ENCODE measurements at places on chromosomes 3 and 15.
A peak's percentile ranks its signal among the peaks of the same experiment; 100 is the strongest.

DNA sequence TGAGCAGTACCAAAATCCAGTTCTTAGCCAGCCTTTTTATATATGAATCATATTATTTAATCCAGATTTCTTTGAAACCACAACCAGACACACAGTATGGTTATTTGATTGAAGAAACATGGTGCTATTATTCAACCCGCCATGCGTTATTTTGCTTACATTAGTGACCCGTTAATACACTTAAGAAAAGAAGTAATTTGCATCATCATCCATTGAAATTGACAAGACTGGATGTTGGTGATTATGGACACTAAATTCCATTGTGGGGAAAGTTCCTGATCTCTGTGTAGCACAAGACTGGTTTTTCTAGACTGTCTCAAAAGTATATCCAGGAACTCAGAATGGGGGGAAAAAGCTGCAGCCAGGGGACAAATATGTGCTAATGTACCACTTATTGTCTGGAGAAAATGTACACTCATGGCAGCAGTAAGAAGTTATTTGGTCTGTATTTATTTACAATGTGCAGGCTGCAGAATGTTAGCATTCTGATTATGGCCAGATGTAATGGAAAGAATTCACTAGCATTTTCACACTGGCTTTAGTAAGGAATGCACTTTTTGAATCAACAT lies 80.3 kb downstream of the FILIP1L start:
- DNase-seq: no peak

DNA sequence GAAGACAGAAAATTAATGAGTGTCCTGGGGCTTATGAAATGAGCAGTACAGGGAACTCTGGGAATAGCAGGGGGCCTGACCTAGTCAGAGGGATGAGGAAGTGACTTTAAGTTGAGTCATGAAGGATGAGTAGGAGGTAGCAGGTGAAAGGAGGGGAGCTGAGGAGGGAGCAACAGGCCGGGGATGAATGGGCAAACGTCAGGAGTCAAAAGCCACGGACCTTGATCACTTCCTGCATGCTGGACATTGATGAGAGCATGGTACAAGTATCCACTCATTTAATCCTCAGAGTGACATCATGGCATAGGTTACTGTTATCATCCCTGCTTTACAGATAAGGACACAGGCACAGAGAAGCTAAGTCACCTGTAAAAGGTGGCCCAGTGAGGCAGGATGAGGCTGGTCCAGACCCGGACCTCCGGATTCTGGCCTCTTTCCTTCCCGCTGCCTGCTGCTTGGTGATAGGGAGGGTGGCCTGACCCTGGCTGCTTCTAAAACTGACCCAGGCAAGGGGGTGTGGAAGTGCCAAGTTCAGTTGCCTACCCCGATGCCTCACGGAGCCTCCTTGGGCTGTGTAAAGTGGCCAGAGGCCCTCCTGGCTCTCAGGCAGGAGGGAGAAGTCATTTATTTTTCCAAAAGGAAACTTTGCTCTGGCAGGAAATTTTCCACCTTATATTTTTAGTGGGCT lies 7.6 kb downstream of the CORO2B start:
- peak; percentile 59 for DNase-seq

DNA sequence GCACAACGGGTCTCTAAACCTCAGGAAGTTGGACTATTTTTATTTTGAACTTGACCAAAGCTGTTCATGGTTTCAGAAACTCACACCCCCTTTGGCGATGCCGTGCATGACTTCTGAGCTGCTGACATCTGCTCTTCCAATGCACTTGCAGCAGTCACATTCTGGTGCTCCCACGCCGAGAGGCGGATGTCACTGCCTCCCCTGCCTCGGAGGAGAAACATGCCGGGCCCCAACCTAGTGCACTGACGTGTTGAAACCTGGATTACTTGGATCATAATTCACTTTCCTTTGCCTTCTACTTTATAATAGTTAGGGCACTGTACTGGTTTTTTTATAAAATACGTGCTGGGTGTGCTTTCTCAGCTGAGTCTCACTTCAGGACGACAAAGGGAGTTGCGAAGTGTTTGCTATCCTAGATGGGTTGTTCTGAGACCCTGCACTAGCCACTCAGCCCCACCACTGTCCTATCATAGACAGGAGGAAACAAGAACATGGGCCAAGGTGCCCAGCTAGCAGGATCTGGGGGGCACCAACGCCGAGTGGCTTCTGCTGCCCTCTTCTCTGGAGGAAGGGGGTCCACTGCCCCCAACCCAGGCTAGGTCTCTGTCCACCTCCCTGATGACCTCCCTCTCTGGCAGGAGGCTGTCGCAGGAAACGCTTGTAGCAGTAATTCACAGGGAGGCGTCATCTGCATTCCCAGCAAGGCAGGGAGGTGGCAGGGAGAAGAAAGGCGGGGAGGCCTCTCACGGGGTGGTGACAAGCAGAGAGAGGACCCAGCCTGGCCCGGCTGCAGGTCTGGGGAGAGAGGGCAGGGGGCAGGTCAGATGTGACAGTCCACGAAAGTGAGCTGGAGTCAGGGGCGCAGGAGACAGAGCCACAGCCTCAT lies 158.8 kb upstream of the IQSEC1 start:
- no peak for DNase-seq

- DNase-seq: no peak
Measured at GRCh38 chr15:62128916-62129315, 36.2 kb downstream of the C2CD4B start.

GRCh38 chr3:151871639-151872468 lies 1.6 kb upstream of the SUCNR1 start:
- DNase-seq: no peak

- no peak for DNase-seq
Measured at GRCh38 chr3:72595376-72595775, 252.9 kb downstream of the SHQ1 start.

GRCh38 chr3:190697502-190697830 lies 165.0 kb downstream of the GMNC start:
- no peak for DNase-seq

- DNase-seq: no peak
Measured at GRCh38 chr3:171815973-171816595, 5.8 kb upstream of the PLD1 start.

DNA sequence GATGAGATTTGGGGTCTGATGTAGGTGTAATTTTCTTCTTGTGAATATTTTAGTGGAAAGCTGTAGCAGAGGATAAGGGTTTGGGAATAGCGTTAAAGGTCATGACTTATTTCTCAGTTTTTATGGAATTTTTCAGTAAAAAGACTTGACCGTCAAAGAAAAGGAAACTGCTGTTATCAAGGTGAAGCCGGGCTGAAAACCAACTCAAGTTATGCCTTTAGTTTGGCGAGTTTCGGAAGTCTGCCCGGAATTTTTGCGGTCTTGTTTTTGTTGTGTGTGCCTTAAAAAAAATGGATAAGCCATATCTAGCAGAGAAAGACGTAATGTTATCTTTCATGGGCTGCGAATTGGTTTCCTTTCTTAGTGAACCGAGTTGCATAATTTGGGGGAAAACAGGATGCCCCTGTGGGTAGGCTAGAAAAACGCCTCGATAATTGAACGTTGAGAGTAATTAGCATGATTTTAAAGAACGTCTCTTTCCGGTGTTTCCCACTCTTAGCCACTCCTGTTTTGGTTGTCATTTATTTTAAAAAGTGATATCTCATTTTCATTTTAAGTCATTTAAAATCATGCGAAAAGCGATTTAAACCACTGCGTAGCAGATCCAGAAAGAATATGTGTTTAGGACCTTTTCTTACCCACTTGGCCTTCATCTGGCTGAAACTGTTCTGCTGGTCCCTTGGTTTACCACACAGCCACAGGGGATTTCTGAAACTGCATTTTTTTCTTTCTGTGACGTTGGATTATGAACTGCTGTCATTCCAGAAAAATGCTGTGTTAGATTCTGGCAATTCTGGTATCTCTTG lies 1.1 kb downstream of the NFKBIZ start:
- no peak for DNase-seq

DNA sequence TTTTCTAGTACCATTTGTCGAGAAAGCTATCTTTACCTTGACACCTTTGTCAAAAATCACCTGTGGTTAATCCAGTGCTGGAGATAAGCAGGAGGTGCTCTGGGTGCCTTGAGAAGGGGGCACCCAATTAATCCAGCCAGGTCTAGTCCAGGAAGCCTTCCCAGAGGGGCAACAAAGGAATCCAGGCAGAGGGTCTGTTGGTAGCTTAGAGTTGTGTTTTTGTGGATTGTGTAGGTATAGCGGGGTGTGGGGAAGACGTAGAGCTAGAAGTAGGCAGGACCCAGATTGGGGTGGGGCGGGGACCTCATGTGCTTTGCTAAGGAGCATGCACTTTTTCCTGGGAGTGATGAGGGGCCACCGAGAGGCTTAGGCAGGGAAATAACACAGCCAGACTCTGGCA lies 6.0 kb upstream of the PIGZ start:
- DNase-seq: no peak

DNA sequence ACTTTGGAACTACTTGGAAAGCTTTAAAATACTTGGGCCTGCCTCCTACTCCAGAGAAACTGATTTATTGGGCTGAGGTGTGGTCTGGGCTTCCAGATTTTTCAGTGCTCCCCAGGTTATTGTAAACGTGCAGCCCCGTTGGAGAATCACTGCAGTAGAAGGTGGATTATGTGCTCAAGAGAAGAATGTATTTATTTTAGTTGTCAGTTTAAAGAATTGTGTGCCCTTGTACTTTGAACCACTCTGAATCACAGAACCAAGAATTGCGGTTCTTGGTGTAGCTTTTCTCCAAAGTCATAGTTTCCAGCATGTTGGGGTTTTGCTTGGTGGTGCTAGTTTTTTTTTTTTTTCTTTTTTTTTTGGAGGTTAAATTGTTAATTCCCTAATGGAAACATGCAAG lies 1.6 kb downstream of the TATDN2 start:
- no peak for DNase-seq

DNA sequence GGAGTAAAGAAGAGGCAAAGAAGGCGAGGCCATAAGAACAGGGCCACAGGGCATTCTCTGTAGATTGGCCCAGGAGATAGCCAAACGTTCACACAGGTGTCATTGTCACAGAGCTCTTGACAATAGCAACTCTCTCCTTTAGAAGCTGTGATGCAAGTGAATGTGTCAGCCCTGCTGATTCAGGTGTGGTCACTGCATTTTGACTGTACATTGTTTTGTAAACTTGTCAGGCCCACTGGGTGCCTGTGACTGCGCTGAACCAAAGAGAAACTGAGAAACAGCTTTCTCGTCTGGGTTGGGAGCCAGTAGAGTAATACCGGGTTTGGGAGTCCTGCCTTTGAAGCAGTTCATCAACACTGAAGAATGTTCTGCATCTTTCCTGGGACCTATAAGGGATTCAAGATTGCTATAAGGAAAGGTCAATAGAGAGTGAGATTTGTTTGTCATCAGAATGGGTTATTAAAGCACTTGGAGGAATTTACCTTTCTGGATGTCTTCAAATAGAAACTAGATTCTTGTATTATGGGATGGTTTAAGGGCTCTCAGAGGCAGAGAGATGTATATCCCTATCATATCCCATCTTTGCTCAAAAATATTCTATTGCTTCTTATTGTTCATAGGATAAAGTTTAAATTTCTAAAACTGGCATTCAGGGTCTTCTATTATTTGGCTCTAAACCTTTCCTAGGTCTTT lies 45.4 kb downstream of the TMEM45A start:
- DNase-seq: no peak

All from posterior vena cava (tissue), 2 donors.